ENCODE measurements at places on chromosomes 5 and 9.

DNA sequence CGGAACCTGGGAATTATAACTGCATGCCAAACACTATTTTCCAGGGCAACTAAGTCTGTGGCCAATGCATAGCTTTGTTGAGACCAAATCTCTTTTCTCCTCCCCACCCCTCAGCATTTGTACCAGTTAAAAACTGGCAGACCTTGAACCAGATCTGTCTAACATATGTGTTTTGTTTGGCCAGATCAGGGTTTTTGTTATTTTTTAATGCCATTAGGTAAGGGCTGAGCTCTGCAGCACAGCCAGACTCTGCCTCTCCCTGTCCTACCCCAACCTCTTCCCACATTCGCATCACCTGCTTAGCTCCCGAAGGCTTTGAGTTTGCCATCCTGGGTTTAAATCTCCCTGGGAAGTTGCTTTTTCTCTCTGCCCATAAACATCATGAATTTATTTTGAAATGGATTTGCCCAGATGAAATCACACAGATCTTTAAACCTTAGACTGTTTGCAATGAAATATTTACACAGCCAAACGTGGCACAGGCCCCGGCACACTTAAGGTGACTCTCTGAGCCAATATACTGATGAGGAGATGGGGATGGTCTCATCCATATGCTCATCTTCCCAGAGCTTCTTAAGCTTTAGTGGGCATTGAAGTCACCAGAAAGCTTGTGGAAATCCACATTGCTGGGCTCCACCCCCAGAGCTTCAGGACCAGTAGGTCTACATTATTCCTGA lies 54.0 kb upstream of the ALDH1B1 start:
- no peak for DNase-seq

- DNase-seq: no peak
Observed at GRCh38 chr5:37838152-37838932, 1.5 kb downstream of the GDNF start.

GRCh38 chr5:154749491-154749890 lies 5.7 kb upstream of the LARP1 start:
- DNase-seq: no peak

- no peak for DNase-seq
Observed at GRCh38 chr9:135830496-135830895, 76.8 kb downstream of the CAMSAP1 start.

- no peak for DNase-seq
Observed at GRCh38 chr9:22990349-22990748, 543.7 kb downstream of the DMRTA1 start.

Measured in gastrocnemius medialis (tissue), 4 donors.